Frontal cortex (tissue), 4 donors: ENCODE measurements at places on chromosomes 11 and 22. TPM values are rescaled to one million over a fixed set of nuclear protein-coding genes. Genes with fewer than 3 reads are reported as not detected.

- DNase-seq = no peak
Measured at GRCh38 chr22:42869888-42870480, 12.9 kb upstream of the ARFGAP3 start.

- no peak for DNase-seq
Measured at GRCh38 chr11:108670451-108670850, 5.6 kb downstream of the DDX10 start.

- no peak for DNase-seq
Measured at GRCh38 chr11:119352857-119353260, 6.4 kb upstream of the MFRP start.

- DNase-seq = no peak
Measured at GRCh38 chr11:134864968-134865305, 452.9 kb upstream of the B3GAT1 start.

DNA sequence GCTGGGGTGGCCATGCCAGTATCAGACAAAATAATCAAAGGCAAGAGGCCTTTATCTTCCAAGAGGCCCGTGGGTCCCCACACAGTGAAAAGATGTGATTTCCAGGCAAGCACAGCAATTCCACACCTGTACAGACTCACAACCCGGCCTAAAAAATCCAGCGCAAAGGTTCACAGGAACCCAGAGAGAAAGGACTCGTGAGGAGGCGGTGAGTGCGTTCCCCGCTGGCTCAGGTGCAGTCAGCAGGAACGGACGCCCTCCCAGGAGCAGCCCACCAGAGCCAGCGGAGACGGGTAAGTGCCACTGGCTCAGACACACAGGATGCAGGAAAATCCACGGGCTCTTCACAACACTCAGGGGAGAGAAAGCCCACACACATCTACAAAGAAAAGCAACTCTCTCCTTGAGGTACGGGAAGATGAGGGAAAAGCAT, 4.4 kb downstream of the TOLLIP start:
- DNase-seq = no peak

GRCh38 chr11:27116684-27117083, 76.1 kb downstream of the BBOX1 start:
- no peak for DNase-seq

- DNase-seq = no peak
Measured at GRCh38 chr22:24440718-24441405, 13.5 kb downstream of the ADORA2A start.

GRCh38 chr22:47101321-47101885, 339.0 kb downstream of the TBC1D22A start:
- DNase-seq = no peak

DNA sequence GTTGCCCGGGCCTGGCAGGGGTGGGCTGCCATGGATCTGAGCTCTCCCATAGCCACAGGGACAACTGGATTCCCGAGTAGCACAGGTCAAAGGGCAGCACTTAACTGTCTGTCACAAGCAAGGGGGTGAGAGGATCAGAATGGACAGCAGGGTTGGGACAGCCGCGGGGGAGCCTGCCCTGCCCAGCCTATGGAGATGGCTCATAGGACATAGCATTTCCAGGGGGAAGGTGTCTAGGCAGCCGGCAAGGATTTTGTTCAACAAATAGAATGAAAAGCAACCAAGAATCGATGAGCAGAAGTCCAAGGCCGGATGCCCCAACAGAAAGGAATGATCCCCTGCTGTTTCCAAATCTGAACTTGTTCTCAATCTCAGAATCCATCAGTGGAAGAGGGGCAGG, 92.9 kb downstream of the RPS6KA4 start:
- no peak for DNase-seq

- no peak for DNase-seq
Measured at GRCh38 chr22:32308191-32308590, 49.5 kb upstream of the RFPL3 start.

GRCh38 chr11:38345286-38345685, 1747.2 kb upstream of the RAG2 start:
- no peak for DNase-seq

DNA sequence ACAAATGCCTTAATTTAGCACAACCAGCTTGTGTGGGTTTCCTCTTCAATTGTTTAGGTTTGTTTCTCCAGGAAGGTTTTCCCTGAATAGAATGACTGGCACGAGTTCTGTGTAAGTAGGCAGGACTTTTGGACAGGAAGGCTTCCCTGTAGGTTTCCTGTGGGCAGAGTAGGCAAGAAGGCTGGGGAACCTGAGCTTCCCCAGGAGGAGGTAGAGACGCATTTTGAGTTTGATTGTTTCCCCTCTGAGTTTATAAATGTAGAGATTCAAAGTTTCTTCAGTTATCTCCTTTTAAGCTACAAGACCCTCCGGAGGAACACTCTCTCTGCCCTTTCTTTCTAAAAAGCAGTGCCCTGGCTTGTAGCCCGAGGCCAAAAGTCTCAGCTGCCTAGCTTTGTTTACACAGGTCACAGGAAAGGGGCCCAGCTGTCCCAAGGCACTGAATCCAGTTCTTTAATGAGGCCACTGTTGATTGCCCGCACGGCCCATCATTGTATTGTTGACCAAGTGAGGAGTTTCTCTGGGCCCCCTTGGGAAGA, 66.6 kb upstream of the RDX start:
- DNase-seq = no peak

- no peak for DNase-seq
Measured at GRCh38 chr11:81886406-81887075, 847.1 kb downstream of the FAM181B start.

DNA sequence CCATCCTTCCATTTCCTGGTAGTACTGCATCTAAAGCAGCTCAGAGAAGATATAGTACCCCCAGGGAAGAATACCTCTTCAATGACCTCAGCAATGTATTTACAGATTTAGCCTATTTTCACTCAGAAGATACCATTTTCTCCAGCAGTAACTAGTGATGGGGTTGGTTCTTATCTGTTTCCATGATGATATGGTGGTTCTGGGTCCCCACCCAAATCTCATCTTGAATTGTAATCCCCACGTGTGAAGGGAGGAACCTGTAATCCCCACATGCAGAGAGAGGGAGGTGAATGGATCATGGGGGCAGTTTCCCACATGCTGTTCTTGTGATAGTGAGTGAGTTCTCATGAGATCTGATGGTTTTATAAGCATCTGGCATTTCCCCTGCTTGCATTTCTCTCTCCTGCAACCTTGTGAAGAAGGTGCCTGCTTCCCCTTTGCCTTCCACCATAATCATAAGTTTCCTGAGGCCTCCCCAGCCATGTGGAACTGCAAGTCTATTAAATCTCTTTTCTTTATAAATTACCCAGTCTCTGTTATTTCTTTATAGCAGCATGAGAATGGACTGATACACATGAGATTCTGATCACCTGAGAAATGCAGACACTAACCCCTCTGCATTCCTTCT, 139.2 kb downstream of the CCDC81 start:
- no peak for DNase-seq

GRCh38 chr11:125308246-125308645, 143.7 kb downstream of the PKNOX2 start:
- DNase-seq = no peak

- DNase-seq = no peak
Measured at GRCh38 chr11:122105044-122105758, 10.8 kb downstream of the BLID start.

- DNase-seq = no peak
Measured at GRCh38 chr11:119262668-119263351, 54.1 kb downstream of the MCAM start.

DNA sequence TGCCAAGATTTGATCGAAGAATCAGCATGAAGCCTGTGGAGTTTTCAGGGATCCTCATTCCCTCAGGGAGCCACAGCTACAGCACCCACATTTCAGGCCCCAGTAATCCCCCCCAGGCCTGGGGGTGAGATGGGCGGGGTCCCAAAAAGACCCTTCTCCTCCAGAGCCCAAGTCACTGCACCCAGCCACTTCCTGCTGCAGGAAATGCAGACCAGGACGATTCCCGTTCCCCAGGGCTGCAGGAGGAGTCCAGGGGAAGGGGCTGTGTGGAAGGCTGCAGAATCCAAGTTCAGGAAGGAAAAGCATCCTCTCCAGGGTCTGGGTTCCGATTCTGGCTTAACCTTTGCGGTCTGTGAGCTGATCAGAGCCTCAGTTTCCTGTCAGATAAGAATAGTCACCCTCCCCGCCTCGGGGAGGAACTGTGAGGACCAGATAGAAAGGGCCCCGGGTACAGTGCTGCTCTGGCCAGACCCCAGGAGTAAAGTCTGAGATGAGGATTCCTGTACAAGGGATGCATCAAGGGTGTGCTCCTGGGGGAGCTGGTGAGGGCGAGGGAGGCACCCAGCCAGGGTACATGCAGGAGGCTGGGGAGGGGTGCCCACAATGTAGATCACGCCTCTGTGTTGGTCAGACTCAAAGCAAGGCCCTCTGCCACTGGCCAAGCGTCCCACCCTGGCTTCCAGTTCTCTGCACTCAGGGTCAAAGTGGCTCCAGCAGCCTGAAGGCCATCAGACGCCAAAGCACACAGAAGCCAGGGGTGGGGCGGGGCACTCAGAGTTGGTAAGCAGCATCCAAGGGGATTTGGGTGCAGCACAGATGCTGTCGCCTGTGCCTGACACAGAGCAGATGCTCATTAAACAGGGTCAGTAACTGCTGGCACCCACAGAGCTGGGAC, 30.1 kb upstream of the TP53I11 start:
- DNase-seq = no peak

DNA sequence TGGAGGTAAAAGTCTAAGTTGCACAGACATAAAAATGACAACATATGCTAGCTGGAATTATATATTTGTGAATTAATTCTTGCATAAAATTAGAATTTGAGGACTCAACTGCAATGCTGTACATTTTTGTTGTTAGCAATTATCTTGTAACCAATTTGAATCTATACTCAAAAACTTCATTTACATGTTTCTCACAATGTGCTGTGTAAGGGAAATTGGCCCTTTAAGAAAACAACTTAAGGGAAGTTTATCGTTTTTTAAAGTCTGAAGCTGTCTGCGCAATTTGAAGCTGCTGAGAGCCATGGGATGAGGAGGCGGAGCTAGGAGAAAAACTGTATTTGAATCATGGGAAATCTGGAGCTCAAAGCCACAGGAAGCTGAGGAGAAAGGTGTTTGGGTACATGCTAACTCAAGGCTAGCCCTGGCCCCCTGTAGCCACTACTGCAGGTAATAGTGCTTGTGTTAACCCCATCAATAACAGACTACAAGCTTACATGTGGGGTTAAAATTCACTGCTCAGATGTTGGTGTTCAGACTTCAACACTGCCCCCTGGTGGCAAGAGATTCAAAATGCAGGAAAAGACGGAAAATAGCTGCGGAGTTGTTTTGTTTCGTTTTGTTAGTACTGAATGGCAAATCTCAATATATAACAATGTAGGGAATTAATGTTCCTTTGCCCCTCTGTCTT, 126.1 kb downstream of the BRD1 start:
- no peak for DNase-seq

GRCh38 chr22:21569459-21570170, 2.1 kb downstream of the UBE2L3 start:
- DNase-seq = no peak

GRCh38 chr11:33151399-33151798, 9.9 kb downstream of the CSTF3 start:
- DNase-seq = no peak

DNA sequence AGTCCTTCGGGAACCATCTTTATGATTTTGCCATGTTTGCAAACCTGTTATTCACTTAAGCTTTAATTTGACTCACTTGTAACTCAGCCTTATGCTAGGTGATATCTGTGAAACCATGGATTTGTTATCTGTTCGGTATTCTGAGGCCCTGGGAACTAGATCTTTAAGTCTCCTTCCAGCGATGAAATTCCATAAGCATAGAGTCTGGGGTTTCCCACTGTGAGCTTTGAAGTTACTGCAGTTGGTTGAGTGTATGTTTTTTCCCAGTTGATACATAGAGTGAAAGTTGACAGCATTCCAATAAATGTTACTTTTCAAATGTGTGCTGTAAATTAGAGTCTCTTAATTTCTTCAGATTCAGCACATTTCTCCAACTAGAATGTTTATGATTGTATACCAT, 66.9 kb downstream of the TNRC6B start:
- DNase-seq = no peak

DNA sequence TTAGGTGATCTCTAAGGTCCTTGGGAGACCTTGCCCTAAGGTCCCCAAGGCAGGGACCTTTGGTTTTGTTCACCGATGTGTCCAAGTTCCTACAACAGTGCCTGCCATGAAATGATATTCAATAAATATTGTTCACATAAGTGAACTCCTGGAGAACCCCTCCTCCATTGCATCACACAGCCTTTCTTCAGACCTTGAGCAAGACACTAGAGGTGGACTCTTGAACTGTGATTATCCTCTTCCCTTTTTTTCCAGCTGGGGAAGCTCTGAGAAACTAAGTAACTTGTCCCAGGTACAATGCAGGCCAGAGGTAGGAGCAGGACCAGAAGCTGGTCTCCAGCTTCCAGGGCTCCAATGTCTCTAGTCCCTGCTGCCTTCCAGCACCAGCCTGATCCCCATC, 76.6 kb upstream of the LMO1 start:
- no peak for DNase-seq

DNA sequence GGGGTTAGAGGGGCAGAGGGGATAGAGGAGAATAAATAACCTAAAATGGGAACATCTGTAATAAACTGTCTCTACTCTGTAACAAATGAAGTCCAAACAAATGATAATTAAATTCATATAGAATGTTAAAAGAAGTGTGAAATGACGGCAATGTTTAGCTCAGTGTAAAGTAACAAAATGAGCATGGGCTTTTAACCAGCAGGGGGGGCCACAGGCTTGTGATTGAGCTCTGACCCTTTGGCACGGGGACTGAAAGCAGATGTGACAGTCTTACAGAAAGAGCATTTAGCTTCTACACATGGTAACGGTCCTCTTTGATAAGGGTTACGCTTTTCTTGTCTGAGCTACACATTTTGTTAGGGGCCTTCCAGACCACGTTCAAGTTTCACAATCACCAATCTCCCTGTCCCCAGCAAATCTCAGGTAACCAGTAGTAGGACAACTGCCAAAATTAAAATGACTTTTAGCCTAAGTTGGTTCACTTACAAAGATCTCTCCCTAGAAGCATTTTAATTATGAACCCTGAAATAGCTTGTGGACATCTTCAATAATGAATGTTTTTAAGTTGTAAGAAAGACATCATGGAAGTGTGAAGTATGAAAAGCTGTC, 262.5 kb downstream of the DCDC1 start:
- DNase-seq = peak; percentile 5

DNA sequence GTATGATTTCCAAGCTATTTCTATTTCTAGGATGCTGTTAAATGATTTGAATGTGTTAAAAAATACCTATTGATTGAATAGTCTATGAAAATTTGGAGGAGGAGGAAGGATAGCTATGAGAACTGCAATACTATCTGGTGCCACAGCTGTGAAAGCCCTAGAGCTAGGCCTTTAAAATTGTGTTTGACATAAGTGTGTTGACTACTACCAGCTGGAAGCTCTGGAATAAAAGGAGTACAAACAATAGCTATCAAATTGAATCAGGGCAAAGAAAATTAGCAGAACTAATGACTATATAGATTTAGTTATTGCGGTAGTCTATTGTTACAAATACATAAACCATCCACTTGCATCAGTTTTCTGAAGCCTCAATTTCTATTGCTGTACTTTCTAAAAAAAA, 124.8 kb upstream of the CNTN5 start:
- DNase-seq = no peak

GRCh38 chr11:72669527-72669926, 4.7 kb downstream of the PDE2A start:
- no peak for DNase-seq

CRYBB3 gene
- total RNA-seq = not detected

ST14 gene
- not detected for total RNA-seq

APOBEC3F gene
- 0.82 TPM for total RNA-seq

OR52B4 gene
- not detected for total RNA-seq
